EL (cell line): ENCODE measurements at places on chromosomes 1 and 21.

DNA sequence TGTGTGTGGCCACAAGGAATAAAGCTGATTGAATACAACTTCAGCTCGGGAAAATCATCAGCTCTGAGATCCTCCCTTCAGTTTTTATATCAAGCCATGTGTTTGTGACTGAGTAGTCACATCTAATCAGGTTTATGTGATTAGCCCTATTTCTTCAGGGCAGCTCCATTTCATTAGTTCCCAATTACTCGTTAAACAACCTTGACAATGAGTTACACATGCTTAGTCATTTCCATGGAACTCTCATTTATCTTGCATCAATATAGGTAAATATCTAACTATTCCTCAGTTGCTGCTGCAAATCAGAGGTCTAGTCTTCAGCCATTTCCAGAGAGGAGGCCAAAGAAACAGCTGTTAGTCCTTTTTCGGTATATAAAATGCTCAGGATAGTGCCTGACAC is 16.3 kb downstream of the CRB1 start:
- DNase-seq = no peak

- no peak for DNase-seq
Measured at GRCh38 chr21:30463713-30464112, 16.5 kb downstream of the KRTAP19-1 start.

GRCh38 chr1:51070640-51071039 is 31.4 kb upstream of the C1orf185 start:
- DNase-seq = peak; percentile 81

- peak; percentile 45 for DNase-seq
Measured at GRCh38 chr1:54971317-54971791, 9.1 kb upstream of the TMEM61 start.

GRCh38 chr21:36747815-36748383 is 49.0 kb downstream of the SIM2 start:
- DNase-seq = peak; percentile 47

DNA sequence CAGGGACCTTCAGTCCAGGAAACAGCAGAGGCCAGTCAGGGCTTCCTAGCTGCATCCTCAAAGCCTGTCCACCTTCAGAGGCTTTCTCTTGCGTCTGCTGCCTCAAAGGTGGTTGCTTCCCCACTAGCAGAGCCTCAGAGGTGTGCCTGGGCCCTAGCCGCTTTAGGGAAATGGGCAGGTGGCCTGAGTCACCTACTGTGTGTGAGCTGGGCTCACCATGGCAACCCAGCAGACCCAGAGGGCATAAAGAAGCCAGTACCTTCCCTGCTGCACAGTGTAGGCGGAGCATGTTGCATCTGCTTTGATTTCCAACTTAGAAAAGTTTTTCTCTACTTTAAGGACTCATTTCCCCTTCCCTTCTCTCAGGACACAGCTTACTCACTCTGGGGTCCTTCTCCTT is 12.5 kb downstream of the SLC9A1 start:
- no peak for DNase-seq

DNA sequence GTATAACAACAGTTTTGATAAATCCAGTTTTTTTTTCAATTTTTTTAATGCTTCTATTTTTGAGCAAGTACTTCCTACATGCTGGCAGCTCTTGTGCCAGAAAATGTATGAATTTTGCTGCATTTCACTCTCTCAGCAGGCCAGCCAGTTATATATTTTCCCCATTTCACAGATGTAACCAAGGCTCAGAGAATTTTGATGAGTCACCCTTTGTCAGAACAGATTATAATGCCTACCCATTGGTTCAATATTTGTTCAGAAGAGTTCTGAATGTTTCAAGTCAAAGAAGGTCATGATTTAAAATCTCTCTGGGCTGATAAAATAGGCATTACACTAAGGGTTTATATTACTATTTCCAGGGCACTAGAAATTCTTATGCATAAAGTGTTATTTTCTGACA is 452.2 kb downstream of the RWDD3 start:
- no peak for DNase-seq

- no peak for DNase-seq
Measured at GRCh38 chr1:92366040-92366395, 67.2 kb downstream of the RPAP2 start.

GRCh38 chr1:244155661-244156060 is 104.6 kb downstream of the ZBTB18 start:
- no peak for DNase-seq

GRCh38 chr1:210822241-210822640 is 311.7 kb downstream of the KCNH1 start:
- no peak for DNase-seq

- no peak for DNase-seq
Measured at GRCh38 chr1:89590341-89591080, 42.4 kb upstream of the LRRC8C start.

DNA sequence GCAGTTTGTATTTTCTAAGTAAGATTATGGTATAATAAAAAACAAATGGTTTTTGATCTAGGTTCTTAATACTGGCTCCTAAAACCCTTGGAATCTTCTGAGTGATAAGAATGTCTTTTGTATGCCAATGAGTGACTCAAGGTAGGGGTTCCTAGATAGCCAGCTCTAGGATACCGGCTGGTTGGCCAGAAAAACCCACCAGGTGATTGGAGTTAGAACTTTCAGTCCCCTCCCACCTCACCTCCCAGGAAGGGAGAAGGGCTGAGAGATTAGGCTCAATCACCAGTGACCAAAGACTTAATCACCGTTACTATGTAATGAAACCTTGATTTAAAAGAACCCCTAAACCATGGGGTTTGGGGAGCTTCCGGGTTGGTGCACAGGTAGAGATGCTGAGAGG is 8.7 kb upstream of the BRDT start:
- no peak for DNase-seq

DNA sequence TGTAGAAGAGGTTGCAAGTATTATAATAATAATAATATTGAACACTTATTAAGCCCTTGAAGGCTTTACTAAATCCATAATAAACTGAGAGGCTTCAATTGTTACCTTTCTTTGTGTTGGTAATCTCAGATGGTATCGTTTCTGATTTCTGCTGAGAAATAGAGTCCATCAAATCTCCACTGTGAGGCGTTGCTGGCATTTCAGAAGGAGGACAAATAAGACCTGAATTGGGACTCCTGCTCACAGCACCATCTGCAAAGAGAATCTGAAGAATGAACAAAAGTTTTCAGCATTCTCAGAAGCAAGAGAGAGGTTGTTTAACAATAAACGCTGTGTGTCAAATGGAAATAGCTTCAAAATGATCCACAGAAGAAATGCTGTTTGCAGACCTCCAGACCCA is 93.7 kb downstream of the WDR3 start:
- no peak for DNase-seq

GRCh38 chr1:218409946-218410510 is 64.9 kb downstream of the TGFB2 start:
- peak; percentile 60 for DNase-seq

- peak; percentile 75 for DNase-seq
Measured at GRCh38 chr1:8510041-8510823, 192.3 kb downstream of the SLC45A1 start.

- no peak for DNase-seq
Measured at GRCh38 chr1:225329041-225329440, 98.8 kb downstream of the LBR start.

GRCh38 chr1:5311147-5311546 is 656.7 kb downstream of the AJAP1 start:
- no peak for DNase-seq

DNA sequence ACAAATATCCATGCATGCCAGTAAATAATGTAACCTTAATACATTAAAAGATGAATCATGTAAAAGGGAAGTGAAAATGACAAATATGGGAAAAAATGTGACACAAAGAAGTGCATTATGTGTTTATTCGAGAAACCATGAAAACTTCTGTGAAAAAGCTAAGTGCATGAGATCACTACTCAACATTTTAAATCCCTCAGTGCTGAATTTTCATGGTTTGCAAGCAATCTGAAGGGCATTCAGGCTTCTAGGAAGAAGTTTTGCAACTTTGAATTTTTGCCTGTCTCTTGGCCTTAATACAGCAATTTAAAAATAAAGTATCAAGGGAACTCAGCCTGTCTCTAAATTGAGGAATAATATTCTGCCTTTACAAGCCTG is 78.2 kb downstream of the MAP3K7CL start:
- peak; percentile 89 for DNase-seq

DNA sequence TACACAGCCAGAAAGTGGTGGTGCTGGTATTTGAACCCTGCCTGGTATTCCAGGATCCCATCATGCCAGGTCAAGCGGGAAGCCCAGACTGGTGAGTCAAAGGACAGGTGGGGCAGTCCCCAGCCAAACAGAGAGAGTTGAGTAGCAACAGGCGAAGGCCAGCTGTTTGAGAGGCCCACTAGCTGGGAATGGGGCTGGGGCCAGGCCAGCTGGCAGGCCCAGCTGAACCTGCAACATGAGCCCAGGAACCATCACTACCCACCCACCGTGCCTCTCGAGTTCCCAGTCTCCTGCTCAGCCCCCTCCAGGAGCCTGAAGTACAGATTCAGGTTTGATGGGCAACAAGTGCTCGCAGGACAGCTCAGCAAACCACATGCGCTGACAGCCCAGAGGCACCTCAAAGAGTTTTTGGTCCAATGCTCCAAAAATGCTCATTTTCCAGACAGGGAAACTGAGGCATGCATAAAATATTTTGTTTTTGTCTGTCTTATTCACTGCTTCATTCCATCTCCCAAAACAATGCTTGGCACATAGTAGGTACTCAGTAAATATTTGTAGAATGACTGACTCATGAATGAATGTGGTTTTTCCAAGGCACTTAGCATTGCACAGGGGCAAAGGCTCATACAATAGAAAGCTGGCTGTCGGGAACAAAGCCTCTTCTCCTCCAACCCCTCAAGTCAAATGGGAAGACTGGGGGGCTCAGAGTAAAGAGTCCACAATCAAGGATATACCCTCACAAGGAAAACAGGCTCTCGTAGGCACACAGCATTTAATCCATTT is 42.5 kb upstream of the CLIC4 start:
- peak; percentile 61 for DNase-seq

- no peak for DNase-seq
Measured at GRCh38 chr1:175427625-175428024, 235.0 kb upstream of the KIAA0040 start.

DNA sequence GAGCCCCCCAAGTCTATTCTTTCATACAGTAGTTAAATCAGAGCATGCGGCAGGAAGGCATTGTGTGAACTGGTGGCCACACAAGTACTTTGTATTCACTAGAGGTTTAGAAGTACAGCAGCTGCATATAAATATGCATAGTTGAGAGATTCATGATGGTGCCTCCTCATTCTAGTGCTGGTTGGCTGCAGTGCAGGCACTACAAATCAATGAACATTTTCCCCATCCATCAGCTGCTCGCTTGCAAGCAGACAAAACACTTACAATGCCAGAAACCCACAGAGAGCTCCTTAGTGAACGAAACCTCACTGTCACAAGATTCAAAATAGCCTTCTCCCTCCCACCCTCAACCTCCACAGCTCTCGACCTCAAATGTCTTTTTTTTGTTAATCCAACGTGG is 726.2 kb downstream of the USP25 start:
- no peak for DNase-seq

DNA sequence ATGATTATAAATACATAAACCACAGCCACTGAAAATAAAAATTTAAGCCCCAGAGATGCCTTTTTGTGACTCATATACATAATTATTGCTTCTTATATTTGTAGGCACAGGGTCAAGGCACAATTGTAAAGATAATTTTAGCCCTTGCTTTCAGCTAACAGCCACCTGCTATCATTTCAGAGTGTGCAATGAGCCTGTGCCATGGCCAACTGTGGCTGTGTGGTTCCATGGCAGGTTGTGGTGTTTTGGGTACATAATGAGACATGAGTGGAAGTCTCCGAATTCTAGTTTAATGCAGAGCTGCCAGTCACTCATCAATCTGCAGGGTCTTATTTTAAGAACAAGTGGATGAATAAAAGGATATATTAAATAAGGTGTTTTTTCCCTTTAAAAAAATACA is 346.9 kb upstream of the SNX7 start:
- DNase-seq = no peak
